ENCODE measurements at places on chromosomes 4 and X.

- no peak for DNase-seq
Observed at GRCh38 chr4:23061431-23061830, 368.7 kb downstream of the GBA3 start.

DNA sequence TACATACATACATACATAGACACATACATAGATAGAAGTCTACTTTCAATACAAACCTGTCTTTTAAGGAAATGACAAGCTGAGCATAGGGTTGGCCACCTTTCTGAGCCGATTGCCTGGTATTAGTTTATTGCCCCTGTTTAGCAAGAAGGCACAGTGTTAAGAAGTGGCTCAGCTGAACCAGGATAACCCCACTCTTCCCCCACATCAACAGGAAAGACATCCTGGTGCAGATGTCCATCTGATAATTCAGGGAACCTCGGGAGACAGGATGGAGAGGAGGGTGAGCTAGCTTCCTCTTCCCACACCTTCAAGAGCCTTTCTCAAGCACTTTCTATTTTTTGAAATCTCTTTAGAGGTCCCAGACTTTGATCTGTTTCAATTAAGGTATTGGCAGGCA is 52.3 kb downstream of the PKD2 start:
- DNase-seq = no peak

DNA sequence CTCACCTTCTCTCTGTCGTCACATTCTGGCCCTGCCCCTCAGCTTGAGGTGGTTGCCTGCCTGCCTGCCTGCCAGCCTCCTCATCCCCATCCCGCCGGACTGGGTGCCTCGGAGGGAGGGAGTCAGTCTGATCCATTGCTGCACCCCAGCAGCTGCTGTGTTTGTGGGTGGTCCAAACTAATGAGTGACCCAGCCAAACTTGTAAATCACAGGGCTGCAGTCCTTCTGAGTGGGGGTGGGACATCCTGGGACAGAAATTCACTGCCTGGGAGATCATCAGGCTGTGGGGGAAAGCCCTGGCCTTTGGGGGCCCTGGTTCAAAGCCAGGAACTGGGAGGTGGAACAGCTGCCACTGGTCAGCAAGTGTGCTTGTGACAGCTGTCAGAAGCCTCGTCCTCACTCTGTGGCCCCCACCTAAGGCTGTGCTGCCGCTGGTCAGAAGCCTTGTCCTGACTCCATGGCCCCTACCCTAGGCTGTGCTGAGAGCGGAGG is 5.6 kb downstream of the GPR78 start:
- no peak for DNase-seq

GRCh38 chr4:147799986-147800555 is 68.2 kb downstream of the ARHGAP10 start:
- no peak for DNase-seq

GRCh38 chrX:53458082-53458481 is 23.9 kb upstream of the HSD17B10 start:
- no peak for DNase-seq

DNA sequence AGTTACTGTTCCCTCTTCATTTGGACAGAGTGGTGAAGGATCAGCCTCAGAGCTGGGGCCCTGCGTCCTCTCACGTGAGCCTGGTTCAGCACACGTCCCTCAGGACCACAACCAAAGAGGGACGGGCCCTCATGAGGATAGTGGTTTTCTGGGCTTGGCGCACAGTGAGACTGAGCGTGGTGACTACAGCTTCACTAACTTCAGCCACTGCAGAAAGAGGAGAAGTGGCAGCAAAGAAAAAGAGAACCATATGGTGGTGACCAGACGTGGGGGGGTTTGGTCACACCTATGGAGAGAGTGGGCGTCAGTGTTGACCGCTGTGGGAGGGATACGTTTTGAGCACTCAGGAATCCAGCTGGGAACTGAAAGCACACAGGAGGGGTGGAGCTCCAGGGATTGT is 21.8 kb upstream of the TNIP3 start:
- no peak for DNase-seq

- DNase-seq = no peak
Observed at GRCh38 chr4:55768291-55768690, 51.3 kb upstream of the EXOC1L start.

GRCh38 chr4:26323821-26324220 is 3.0 kb downstream of the RBPJ start:
- no peak for DNase-seq

DNA sequence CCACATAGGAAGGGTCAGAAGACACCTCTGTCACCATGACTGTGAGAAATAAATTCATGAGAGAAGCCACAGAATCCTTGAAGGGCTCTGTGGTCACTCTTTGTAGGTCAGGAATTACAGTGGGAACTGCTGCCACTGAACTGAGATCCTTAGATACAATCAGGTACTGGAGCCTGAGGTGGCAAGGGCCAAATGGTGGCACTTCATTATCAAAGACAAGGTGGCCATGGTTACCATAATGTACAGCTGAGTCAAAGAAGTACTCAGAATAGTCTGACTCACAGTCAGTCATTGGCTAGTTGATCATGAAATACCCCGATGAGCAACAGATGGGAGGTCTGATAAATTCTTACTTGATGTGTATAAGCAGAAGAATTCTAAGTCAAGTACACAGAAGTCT is 131.9 kb downstream of the RTL3 start:
- DNase-seq = no peak

- no peak for DNase-seq
Observed at GRCh38 chrX:132059973-132060540, 37.0 kb downstream of the STK26 start.

DNA sequence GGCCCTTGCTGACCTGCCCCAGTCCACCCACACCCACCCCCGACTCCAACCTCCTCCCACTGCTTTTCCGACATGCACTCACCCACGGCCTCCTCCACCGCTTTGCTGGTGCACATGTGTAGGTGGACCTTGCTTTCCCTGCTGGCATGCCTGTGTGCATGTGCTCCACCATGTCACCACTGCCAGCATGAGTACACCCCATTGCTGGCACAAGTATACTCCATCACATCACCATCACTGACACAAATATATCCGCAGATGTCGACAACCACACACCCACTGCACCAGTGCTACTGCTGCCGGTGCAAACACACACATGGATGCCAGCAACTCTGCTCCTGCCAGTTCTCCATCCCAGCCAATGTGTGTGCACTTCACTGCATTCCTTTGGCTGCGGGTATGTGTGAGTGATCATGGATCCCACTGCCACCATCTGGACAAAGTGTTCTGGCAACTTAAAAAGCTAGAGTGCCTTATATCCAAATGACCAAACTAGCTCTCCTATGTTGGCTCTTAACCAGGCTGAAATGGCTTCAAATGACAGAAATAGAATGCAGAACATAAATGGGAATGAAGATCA is 1072.3 kb downstream of the RAPGEF2 start:
- no peak for DNase-seq

- no peak for DNase-seq
Observed at GRCh38 chr4:11857881-11858280, 429.2 kb upstream of the HS3ST1 start.

DNA sequence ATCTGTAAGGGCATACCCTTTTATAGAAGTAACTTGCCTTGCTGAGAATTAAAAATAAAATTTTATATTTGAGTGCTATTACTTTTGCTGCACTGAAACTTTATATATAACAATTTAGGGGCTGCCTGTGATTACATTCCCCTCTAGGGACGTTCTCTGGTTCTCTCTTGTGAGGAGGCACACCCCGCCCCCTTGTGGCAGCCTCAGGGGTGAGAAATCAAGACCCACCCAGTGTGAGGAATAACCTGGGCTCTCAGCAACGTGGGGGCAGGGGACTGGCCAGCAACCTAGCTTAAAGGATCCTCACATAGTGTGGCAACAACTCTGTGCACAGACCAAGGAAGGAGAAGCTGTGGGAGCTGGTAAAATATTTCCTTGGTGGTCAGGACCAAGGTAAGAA is 43.7 kb downstream of the MAGEA9 start:
- DNase-seq = peak; percentile 26

DNA sequence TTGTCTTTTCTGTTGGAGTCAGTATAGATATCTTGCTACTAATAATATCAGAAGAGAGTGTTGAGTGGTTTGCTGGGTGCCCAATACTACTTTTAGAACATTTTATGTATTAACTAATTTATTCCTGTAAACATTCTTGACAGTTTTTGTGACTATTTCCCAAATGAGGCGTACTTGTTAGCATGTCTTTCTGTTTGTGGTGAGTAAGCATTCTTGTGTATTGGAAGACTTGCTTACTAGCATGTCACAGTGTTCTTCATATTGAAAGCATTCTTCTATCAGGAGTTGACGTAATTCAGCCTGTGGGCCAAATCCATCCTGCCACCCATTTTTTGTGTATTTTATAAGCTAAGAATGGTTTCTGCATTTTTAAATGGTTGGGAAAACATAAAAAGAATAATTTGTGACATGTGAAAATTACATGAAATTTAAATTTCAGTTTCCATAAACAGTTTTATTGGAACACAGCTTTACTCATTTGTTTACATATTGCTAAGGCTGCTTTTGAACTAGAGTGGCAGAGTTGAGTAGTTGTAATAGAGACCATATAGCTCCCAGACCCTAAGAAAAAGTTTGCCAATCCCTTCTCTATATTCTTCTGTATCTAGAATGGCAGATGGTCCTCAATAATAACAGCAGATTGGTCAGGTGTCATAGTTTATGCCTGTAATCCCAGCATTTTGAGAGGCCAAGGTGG is 20.4 kb downstream of the REPS2 start:
- no peak for DNase-seq

- DNase-seq = no peak
Observed at GRCh38 chrX:112874614-112875013, 34.0 kb upstream of the AMOT start.

- DNase-seq = no peak
Observed at GRCh38 chr4:11264346-11264745, 164.3 kb downstream of the HS3ST1 start.

DNA sequence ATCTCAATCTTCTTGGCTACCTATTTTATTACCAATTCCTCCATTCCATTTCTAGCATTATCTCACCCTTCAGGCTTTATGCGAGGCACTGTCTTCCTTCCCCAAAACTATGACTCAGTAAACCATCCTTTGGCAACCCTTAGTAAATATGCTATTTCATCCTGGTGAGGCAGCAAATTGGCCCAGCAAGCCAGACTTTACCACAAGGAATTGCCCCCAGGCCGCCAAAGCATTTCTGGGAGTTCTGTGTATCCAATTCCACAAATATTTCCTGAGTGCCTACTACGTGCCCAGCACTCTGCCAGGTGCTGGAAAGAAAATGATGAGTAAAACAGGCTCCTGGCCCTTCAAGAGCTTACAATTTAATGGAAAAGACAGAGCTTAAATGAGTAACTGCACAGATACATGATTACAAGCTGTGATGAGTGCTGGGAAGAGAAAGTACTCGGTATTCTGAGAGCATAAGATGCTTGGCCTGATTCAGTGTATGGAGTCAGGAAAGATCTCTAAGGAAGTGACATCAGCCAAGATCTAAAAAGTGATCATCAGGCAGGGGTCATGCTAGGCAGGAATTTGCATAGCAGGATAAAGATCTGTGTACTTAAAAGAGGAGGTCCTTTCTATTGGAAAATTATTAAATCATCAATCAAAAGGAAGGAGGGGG is 193.8 kb downstream of the ADAMTS3 start:
- DNase-seq = no peak

DNA sequence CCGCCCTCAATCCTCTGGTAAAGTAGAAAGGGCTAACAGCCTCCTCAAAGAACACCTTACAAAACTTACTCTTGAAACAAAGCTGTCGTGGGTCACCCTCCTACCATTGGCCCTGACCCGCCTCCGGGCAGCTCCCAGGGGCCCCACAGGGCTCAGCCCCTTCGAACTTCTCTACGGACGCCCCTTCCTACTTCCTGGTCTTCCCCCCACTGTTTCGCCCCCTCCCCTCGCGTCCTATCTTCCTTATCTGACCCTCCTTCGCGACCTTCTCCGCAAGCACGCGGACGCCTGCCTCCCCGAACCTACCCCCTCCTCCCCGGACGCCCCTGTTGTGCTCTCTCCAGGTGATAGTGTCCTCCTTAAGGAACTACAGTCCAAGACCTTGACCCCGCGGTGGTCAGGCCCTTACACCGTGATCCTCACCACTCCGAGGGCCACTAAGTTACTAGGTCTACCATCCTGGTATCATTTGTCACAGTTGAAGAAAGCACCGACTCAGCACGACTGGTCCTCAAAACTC is 963.1 kb downstream of the RPA4 start:
- DNase-seq = no peak

- DNase-seq = no peak
Observed at GRCh38 chr4:173917255-173917960, 366.1 kb downstream of the FBXO8 start.

DNA sequence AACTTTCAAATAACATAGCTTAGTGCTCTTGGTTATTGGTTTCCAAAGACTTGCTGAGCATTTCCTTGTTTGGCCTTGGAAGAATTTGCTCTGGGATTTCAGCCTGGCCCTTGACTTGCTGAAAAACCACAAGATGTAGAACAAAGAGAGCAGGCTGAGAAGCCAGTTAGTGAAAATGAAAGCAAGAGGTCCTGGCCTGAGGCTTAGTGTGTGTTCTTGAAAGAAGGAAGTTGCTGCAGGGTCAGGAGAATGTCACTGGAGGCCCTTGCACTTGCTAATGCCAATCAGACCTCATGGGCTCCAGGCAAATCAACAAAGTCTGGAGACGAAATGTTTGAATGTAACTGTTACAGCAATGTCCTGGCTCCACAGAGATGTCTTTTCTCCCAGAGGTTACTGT is 79.4 kb downstream of the SYNPO2 start:
- no peak for DNase-seq

DNA sequence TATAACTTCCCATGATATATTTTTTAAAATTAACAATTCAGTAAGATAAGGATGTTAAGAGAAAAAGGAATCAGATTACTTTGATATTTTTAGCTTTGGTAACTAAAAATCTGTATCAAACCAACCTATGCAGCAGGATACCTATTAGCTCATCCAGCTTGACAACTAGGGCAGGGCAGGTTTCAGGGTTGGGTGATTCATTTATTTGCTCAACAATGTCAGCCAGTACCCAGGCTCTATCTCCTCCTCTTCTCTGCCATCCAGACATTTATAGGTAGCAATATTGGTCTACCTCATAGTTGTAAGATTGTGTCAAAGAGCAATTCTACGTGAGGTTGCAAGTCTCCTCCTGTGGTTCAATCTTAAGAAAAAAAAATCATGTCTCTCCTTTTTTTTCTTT is 421.9 kb downstream of the ANKRD50 start:
- no peak for DNase-seq

- peak; percentile 22 for DNase-seq
Observed at GRCh38 chr4:78645853-78646757, 94.5 kb downstream of the ANXA3 start.

- no peak for DNase-seq
Observed at GRCh38 chr4:119025420-119025819, 110.2 kb upstream of the MYOZ2 start.

- DNase-seq = no peak
Observed at GRCh38 chrX:138858438-138858837, 146.9 kb upstream of the FGF13 start.

GRCh38 chr4:42150653-42151567 is 1.5 kb downstream of the BEND4 start:
- no peak for DNase-seq

GRCh38 chrX:122770581-122770980 is 413.5 kb upstream of the GRIA3 start:
- peak; percentile 42 for DNase-seq

DNA sequence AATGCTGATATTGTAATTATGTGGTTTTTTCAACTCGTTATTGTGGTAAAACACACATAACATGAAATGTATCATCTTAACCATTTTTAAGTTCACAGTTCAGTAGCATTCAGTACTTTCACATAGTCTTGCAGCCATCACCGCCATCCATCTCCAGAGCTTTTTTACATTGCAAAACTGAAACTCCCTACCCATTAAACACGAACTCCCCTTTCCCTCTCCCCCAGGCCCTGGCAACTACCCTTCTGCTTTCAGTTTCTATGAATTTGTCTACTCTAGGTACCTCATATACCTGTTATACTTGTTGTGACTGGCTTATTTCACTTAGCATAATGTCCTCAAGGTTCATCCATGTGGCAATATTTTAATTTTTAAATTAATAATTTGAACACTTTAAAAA is 380.6 kb downstream of the MAPK10 start:
- DNase-seq = no peak
